ENCODE measurements at places on chromosomes 4 and X.

DNA sequence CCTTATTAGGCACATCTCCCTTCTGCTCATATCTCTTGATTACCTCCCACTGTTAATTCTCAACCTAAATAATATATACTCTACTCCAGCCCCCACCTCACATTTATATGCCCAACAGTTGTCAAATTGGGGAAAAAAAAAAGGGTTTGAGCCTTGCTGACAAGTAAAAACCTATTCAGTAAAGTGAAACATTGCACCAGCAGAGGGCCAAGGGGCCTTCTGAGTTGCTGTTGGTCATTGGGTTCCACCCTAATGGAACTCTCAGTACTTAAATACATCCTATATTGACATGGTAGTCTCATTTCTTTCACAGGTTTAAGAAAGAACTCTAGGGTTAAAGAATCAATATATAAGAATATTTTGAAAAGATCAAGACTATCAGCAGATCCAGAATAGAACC, 362.2 kb downstream of the SMARCA1 start:
- H3K27me3 ChIP-seq = peaks cover 2% of the 10 kb centered on the region
- no peak overlapping the region for H3K4me3 ChIP-seq
- ATAC-seq = no peak
- H3K27ac ChIP-seq = no peak overlapping the region
- no peaks in the 10 kb centered on the region for H3K4me1 ChIP-seq
- H3K36me3 ChIP-seq = no peaks in the 10 kb centered on the region

DNA sequence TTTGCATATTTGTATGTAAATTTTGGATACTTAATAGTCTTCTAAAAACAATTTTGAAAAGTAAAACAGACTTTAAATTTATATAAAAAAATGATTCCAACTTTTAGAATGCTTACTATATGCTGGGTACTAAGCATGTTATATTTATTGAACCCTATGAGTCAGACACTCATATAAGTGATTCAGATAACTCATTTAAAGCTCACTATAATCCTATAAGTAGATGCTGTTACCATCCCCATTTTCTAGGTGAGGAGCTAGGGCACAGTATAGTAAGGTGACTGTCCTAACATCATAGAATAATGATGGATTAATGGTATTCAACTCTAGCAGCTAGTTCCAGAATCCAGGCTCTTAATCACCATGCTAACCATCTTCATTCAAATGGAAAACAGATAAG, 877.0 kb upstream of the GRID2 start:
- no peaks in the 10 kb centered on the region for H3K27me3 ChIP-seq
- no peak overlapping the region for H3K4me3 ChIP-seq
- H3K36me3 ChIP-seq = no peaks in the 10 kb centered on the region
- H3K4me1 ChIP-seq = no peaks in the 10 kb centered on the region

DNA sequence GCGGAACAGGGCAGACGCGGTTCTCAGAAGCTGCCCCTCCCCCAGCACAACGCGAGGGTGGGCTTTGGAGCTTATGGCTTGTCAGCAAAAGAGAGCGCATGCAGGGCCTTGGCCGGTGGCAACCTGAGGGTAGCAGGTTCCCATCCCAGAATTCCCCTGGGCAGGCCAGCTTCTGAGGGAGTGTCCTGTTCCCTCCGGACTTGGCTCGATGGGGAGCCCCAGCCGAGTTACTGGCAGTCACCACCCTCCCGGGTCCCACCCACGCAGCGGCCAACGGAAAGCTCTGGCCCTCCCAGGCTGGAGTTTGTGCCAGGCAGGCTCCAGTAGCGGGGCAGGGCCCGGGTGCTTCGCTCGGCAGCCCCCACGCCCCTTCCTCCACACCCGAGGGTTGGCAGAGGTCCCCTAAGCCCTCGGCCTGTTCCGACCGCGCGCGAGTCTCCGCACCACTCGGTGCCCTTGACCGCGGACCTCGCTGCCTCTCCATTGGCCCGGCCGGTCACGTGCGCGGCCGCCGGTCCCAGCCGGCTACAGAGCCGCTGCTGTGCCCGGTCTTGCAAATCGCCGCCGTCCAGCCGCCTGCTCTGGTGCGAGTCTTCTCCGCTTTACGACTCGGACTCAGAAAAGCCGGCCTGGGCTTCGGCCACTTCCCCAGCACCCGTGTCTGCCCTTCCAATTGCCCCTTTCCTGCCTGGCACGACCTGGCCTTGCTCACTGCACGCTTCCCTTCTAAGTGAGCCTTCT, 20.9 kb upstream of the MTM1 start:
- H3K27me3 ChIP-seq = no peaks in the 10 kb centered on the region
- peak overlapping the region; percentile 38 for H3K27ac ChIP-seq
- ATAC-seq = peak; percentile 62
- peak overlapping the region; percentile 65 for H3K4me3 ChIP-seq
- H3K4me1 ChIP-seq = peaks cover 11% of the 10 kb centered on the region
- no peaks in the 10 kb centered on the region for H3K36me3 ChIP-seq

GRCh38 chr4:37631551-37631950, 54.6 kb downstream of the RELL1 start:
- no peak overlapping the region for H3K27ac ChIP-seq
- peaks cover 93% of the 10 kb centered on the region for H3K36me3 ChIP-seq
- peaks cover 6% of the 10 kb centered on the region for H3K4me1 ChIP-seq
- H3K27me3 ChIP-seq = no peaks in the 10 kb centered on the region

GRCh38 chrX:7266288-7266687, 118.3 kb upstream of the PUDP start:
- no peaks in the 10 kb centered on the region for H3K27me3 ChIP-seq
- no peaks in the 10 kb centered on the region for H3K4me1 ChIP-seq

DNA sequence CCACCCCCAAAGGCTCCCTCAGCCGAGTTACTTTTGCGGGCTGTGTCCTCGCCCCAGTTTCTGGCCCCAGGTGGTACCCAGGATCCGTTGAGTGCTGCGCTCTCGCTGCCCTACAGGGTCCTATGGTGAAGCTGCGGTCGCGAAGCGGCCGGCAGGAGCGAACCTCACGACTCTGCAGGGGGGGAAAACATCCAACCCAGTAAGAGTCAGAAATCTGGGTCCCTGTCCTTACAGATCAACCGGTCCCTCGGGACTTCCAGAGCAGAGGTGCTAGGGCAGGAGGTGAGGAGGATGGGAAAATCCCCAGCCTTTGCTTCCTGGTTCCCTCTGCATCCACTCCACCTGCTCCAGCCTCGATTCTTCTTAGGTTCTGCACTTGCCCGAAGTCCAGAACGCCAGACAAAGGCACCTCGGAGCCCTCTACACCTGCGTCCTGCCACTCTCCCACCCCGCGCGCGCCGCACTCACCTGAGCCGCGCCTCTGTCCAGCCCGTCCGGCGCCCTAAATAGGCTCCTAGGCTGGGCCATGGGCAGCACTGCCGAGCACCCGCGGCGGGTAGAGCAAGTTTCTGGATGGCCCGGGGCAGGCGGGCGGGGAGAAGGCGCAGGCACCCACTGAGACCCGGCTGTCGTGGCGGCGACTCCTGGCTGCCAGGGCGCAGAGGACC, at the start of gene HS3ST1:
TSS of gene HS3ST1 (minus strand) at position 664 of the 668 bp plus-strand sequence. CDS start 28,889 bp downstream, outside the sequence.
- no peak within 1 kb of the TSS for H3K27ac ChIP-seq
- H3K36me3 ChIP-seq = no peaks in the 10 kb centered on the region
- H3K4me1 ChIP-seq = no peaks in the 10 kb centered on the region
- H3K4me3 ChIP-seq = peak within 1 kb of the TSS; percentile 66

DNA sequence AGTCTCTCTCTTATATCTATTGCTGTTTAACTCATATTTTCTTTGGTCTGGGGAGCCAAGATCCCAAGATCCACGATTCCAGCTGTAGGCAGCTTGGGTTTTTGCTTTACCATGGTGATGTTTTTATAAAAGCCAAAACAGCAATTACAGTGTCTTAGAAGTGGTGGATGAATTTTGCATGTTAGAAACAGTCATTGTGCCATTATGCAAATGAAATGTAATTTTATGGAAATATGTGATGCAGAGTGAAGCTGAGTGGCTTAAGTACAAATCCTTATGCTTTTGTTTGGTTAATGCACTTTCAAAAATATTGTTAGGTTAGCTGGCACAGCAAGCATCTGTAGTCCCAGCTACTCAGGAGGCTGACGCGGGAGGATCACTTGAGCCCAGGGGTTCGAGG, 32.8 kb upstream of the PTTG2 start:
- H3K27me3 ChIP-seq = no peaks in the 10 kb centered on the region
- H3K4me1 ChIP-seq = peaks cover 33% of the 10 kb centered on the region
- H3K27ac ChIP-seq = no peak overlapping the region
- ATAC-seq = no peak
- no peak overlapping the region for H3K4me3 ChIP-seq

DNA sequence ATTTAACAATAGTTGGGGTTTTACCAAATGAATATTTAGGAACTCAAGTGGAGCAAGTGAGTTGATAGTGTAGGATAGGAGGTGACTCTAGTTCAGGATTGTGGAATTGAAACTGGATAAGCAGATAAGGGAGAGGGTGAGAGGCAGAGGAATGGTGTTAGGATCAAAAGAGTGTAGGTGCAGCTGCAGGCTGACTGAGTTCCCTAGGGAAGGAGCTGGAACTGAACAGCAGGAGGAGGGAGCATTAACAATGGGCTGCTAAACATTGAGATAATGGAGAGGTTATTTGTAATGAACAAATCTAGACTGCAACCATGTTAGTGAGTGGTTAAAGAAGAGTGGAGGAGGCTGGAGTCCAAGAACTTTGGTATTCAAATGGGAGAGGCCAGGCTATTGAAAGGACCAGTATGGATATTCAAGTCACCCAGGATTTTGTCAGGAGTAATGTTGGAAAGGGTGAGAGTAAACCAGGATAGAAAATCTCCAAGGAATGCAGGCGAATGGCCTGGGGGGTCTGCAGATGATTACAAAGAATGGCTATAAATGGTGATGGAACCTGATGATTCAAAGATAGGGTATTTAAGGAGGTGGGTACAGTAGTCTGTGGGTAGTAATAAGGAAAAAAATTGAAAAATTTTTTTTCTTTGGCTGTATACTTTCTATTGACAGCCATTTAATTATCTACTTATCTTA, 497.1 kb upstream of the TENM3 start:
- H3K27me3 ChIP-seq = no peaks in the 10 kb centered on the region
- H3K4me1 ChIP-seq = no peaks in the 10 kb centered on the region

- no peak overlapping the region for H3K4me3 ChIP-seq
- no peaks in the 10 kb centered on the region for H3K36me3 ChIP-seq
- peak; percentile 12 for ATAC-seq
- H3K27me3 ChIP-seq = peaks cover 20% of the 10 kb centered on the region
These were observed 100.9 kb upstream of the TBC1D9 start for GRCh38 chr4:140857111-140857510.

GRCh38 chr4:95544113-95545103, 4.4 kb downstream of the UNC5C start:
- H3K36me3 ChIP-seq = no peaks in the 10 kb centered on the region
- peaks cover 38% of the 10 kb centered on the region for H3K27me3 ChIP-seq
- no peak overlapping the region for H3K4me3 ChIP-seq
- ATAC-seq = no peak
- no peak overlapping the region for H3K27ac ChIP-seq

DNA sequence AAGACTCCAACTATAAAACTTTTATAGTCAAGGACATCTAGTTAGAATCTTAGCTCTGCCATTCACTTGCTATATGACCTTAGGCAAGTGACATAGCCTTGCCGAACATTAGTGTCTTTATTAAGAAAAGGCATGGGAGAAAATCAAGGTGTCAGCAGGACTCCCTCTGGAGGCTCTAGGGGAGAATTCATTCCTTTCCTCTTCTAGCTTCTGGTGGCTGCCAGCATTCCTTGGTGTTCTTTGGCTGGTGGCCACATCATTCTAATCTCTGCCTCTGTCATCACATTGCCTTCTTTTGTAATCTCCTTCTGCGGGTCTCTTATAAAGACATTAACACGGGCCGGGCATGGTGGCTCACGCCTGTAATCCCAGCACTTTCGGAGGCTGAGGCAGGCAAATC, 99.8 kb downstream of the PPP1R2C start:
- no peaks in the 10 kb centered on the region for H3K27me3 ChIP-seq
- no peaks in the 10 kb centered on the region for H3K36me3 ChIP-seq
- H3K4me3 ChIP-seq = no peak overlapping the region
- H3K4me1 ChIP-seq = no peaks in the 10 kb centered on the region
- no peak for ATAC-seq
- no peak overlapping the region for H3K27ac ChIP-seq

- H3K27ac ChIP-seq = no peak overlapping the region
- no peaks in the 10 kb centered on the region for H3K4me1 ChIP-seq
- H3K36me3 ChIP-seq = no peaks in the 10 kb centered on the region
These were observed 13.0 kb upstream of the ARX start for GRCh38 chrX:25028726-25029125.

- no peaks in the 10 kb centered on the region for H3K4me1 ChIP-seq
- H3K36me3 ChIP-seq = no peaks in the 10 kb centered on the region
- no peak overlapping the region for H3K27ac ChIP-seq
- H3K4me3 ChIP-seq = no peak overlapping the region
- no peak for ATAC-seq
These were observed 72.3 kb downstream of the SLC34A2 start for GRCh38 chr4:25727711-25728493.

DNA sequence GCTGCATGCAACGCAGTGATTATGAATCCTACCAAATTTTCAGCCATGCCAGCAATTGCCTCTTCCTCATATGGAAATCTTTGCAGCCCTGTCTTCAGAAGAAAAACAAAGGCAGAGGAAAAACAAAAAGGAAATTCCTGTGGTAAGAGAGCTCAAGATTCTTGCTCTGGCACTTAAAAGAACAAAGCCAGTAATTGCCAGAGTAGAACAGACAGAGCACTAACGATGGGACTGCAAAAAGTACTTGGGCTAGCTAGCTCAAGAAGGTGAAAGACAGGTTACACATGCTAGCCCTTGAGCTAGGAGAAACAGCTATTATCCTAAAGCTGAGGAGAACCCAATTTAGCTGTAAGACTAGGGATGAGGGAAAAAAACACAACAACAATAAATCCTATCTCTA, 582.3 kb downstream of the KCNIP4 start:
- no peak overlapping the region for H3K27ac ChIP-seq
- H3K27me3 ChIP-seq = peaks cover 3% of the 10 kb centered on the region
- no peak for ATAC-seq

DNA sequence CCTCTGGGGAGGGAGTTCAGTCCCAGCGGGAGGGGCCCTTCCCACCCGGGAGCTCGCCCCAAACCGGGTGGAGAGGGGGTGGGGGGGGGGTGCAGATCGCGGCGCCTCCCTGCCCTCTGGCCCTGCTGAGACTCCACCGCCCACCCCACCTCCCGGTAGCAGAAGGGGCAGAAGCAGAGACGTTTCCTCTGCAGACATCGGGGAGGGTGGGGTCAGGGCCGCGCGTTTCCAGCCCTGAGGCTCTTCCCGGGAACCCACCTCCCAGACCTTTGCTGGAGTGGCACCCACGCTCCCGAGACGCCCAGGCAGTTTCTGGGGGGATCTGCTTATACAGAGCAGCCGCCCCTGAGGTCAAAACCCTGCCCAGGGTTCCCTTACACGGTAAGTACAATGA, 30.2 kb downstream of the CPLX1 start:
- ATAC-seq = no peak
- no peak overlapping the region for H3K27ac ChIP-seq
- H3K27me3 ChIP-seq = peaks cover 9% of the 10 kb centered on the region
